Fibroblast of lung (primary cell): ENCODE measurements at places on chromosomes 13 and 19.

- no peak for DNase-seq
Observed at GRCh38 chr19:16206046-16206605, 8.4 kb downstream of the AP1M1 start.

GRCh38 chr13:68050761-68051160, 820.6 kb upstream of the PCDH9 start:
- no peak for DNase-seq

- DNase-seq, result no peak
Observed at GRCh38 chr13:48386816-48387215, 26.1 kb downstream of the LPAR6 start.

DNA sequence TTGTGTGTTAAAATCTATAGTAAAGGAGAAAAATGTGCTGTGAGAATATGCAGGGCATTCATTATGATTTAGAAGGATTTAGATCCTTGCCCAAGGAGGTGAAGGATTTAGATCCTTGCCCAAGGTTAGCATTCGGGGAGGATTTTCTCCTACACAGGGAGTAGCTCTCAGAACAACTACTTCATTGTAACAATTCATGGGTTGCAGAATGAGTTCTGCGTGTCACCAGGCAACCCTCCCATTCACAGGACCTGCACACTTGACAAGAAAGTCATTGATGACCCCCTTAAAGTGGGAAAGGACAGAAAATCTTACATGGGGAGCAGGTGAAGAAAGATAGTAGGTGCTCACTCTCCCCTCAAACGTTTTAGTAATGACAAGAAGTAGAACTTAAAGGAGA, 167.1 kb upstream of the MAB21L1 start:
- DNase-seq, result no peak
